ENCODE measurements at places on chromosomes 12 and 14. TPM values are rescaled to one million over a fixed set of nuclear protein-coding genes. Genes with fewer than 3 reads are reported as not detected.

Gene TAMALIN
- total RNA-seq = 26.7 TPM

Gene ERBB3
- 2.9 TPM for total RNA-seq

Gene CLEC1A
- total RNA-seq = 2.3 TPM

Gene FLRT2
- total RNA-seq = 15.9 TPM

Gene METTL17
- total RNA-seq = 36.8 TPM

Gene C1QL4
- total RNA-seq = 0.65 TPM
